ENCODE measurements at places on chromosomes 11 and 22.

DNA sequence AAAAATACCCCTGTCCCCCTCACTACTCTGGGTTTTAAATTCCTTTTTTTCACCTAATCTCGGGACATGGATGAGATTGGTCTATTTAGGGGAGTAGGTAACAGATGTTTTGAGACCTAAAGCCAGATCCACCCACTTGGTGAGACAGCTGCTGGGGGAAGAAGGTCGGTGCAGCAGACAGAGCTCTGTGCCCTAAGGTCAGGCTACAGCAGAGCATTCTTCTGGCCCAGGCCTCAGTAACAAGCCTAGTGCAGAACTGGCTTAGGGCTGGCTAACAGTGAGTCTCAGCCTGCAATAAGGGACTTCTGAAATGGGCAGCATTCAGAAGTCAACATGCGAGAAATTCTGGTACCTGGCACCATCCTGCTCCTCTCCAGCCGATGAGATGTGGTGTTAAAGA is 444.9 kb upstream of the KIRREL3 start:
- DNase-seq = no peak

GRCh38 chr22:38957808-38958650 is 620 bp downstream of the APOBEC3A start:
- DNase-seq = no peak

DNA sequence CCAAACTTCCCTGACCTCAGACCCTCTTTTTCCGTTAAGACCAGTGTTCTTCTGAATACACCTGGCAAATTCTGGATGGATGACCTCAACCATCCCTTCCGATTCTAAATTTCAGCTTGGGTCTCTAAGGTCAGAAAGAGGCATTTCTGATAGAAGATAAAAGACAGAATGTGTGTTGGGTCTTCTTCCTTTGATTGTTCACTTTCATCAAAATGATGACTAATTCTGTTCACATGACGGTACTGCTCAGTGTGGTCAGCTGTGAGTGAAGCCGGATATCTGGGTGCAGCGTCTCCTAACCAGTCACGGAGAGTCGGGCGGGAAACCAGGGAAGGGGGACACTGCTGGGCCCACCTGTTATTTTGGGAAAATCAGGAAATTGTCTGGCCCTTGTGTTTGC is 151.6 kb upstream of the NAV2 start:
- no peak for DNase-seq

- peak; percentile 38 for DNase-seq
Observed at GRCh38 chr11:107859459-107860239, 1.1 kb upstream of the SLC35F2 start.

DNA sequence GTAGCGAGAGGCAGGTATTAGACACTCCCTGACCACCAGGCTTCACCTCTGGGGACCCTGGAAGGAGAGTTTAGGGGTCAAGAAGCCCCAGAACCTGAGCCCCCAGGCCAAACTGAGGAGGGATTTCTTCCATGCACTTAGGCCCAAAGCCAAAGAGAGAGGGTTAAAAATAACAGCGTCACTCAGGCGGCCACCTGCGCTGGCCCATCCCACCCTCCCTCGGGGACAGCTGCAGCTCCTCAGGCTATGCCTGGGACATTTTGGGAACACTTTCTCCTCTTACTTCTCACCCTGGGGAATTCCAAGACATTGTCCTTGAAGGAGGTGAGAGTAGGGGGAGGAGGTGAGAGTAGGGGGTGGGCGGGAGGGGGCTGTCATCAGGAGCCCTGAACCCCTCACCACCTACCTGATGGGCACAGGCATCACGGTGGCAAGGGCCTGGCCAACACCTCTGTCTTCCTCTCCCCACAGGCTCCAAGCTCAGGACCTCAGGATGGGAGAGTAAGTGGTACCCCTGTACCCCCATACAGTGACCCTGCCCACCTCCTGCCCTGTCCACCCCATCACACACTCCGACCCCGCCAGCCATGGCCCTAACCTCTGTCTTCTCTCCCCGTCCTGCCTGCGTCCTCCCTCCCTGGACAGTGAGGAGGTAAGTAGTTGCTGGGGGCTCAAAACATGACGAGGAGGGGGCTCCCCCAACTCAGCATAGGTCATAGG is 583 bp downstream of the TNNI2 start:
- DNase-seq = no peak

DNA sequence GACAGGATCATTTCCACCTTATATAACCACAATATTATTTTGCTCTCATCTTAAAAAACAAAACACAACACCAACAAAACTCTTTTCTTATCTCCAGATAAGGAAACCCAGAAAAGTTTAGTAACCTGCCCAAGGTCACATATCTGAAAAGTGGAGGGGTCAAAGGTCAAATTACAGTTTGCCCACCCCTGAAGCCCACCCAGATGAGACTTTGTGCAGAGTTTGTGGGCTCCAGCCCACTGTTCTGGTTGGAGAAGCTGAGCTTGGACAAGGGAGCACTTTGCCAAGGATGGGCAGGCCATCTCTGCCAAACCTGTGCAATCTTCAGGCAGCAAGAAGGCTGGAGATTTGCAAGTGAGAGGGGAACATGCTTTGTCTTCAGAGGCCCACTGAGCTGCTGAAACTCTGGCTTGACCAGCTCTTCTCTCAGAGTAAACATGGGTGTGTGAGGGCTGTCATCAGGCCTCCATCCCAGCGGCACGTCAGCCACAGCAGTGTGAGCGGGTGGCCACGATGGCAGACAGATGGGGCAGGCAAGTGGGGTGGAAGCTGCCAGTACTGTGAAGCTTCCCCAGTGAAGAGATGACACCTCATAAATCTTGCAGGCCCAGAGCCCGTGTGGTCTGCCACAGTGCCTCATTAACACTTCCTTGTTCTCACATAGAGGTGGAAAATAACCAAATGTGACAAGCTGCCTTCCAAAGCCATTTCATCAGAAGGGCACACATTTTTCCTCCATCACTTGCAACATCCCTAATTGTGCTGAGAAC is 111.8 kb downstream of the CCDC81 start:
- DNase-seq = peak; percentile 18

DNA sequence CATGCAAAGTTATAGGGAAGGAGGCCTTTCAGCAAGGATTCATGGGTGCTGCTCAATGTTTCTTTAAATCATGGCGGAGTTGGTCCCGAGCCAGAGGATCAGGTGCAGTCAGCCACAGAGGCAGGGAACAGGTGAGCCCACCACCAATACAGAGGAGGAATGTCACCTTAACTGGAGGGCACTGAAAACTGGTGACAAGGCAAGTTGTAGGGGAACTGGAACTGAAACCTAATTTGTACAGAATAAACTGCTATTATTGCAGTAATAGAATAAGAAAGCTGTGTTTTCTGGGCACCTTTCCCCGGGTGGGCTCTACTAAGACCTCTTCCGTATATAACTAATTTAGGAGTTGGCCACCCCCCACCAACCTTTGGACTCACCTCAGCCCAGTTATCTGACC is 296.0 kb upstream of the NARS2 start:
- DNase-seq = no peak

DNA sequence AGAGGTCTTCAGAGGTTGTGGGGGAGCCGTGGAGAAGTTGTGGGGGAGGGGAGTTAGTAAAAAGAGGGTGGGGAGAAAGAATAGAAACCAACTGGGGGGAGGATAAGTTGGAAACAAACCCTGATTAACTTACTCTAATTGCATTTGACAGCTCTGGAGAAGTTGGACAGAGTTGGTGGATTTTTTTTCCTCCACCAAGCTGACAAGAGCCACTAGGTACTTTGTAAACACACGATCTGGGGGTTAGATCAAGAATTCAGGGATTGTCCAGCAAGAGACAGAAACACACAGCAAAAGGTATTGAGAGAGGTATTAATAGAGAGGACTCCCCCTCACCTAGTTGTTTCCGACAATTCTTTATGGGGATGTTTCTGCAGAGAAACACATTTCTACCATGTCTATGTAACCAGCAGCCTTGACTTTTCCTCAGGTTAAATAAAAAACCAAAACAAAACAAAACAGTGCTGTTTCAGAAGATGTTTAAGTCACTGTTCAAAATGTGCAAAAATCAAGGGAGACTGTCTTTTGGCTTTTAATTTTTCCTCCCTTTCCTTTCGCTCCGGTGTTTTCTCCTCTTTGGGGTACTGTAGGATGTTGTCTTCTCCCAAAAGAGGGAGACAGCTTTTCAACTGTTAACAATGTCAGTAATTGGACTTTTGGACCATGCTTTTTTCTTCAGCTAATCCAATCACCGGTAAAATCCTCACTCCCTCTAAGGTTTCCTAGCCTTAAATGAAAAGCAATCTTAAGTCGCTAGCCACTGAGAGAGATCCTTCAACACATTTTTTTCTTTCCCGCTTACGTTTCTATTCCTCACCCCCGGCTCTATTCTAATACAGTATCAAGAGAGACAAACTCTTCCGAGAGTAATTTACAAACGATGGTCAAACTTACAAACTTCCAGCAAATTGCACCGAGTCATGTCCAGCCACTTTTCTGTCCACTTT is 708 bp downstream of the MAML2 start:
- no peak for DNase-seq

DNA sequence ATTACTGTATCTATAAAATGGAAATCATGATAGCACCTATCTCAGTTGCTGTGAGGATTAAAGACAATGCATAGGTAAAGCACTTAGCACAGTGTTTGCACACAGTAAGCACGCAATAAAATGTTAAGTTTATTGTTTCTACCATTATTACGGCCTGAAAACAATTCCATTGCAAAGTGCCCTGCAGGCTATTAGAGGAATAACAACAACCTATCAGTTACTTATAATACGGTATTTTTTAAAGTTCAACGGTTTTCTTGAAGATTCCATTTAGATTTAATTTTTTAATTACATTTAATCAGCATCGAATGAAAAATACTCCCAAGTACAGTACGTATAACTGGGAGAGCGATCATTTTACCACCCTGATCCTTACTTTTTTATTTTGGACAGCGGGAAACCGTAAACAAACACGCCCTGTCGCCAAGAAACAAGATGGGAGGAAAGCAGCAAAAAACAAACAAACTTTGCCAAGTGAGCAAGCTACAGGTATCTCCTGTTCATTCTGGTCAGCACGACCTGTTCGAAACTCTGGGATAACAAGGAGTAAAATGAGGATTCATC is 893 bp downstream of the SLC36A4 start:
- DNase-seq = no peak

GRCh38 chr11:67648796-67649613 is 1.5 kb downstream of the ACY3 start:
- DNase-seq = no peak

GRCh38 chr11:64801158-64801464 is 1.9 kb downstream of the MAP4K2 start:
- no peak for DNase-seq

- DNase-seq = no peak
Observed at GRCh38 chr11:34671946-34672345, 51.1 kb downstream of the EHF start.

- DNase-seq = no peak
Observed at GRCh38 chr22:35638001-35638400, 10.2 kb upstream of the APOL6 start.

DNA sequence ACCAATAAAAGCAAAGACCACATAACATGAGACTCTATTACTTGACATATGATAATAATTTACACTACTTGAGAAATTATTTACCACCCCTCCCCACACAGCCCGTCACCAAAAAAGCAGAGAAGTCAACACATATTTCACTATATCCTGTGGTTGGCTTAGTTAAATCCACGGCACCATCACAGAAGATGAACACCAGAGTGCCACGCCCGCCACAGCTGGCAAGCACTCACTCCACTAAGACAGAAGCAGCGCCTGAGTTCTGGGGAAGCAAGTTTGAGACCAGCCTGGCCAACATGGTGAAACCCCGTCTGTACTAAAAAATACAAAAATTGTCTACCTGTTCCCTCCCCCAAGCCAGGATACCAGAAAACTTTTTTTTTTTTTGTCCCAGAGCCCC is 53.1 kb downstream of the PACSIN2 start:
- no peak for DNase-seq

- no peak for DNase-seq
Observed at GRCh38 chr22:24405631-24406321, 21.6 kb upstream of the ADORA2A start.

DNA sequence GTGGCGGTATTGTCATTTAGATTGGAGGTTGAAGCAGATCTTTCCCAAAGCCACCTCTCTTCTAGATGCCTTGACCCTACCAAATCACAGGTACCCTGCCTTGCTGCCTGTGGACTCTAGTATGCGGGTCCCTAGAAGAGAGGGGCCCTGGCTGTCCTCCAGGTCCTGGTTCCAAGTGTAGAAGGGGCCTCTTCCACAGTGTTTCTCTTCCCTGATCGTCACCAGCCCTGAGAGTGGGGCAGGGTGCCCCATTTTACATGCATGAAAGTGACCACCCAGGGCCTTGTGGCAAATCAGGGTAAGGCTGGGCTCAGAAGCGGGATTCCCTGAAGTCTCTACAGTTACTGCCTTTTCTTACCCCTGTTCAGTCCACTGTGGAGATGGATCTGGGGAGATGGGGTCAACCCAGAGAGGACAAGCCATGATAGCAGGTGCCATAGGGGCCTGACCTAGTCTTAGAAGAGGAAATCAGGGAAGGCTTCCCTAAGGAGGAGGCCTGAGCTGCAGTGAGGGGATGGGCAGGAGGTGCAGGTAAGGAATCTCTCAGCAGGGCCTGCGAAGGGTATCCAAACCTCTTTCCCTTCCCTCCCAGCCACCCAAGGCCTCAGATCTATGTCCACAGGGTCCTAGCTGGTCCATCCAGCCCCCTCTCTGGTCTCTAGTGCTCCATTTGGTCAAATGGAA is 1.2 kb upstream of the LRRC32 start:
- DNase-seq = no peak

- no peak for DNase-seq
Observed at GRCh38 chr11:17794981-17795380, 60.4 kb downstream of the KCNC1 start.

DNA sequence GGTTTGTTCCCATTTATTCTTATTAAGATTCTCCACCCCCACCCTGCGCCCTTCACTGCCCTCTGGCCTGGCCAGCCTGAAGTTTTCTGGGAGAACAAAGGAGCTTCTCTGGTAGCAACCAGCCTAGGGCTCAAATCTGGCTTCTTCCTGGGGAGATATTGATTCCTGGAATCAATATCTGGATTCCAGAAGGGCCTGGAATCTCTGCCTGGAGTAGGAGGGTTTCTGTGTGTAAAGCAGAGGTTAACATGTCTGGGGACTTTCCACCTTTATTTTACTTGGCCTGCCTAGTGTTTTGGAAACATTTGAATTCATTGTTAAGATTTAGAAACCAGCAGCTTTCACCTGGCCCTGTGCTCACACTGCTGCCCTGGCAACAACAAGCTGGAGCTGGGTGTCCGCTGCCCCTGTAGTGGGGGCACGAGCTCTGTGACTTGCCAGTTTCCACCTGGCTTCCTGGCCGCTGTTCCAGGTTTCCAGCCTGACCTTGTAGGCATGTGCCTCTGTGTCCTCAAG is 5.5 kb downstream of the C11orf91 start:
- DNase-seq = no peak

GRCh38 chr11:106011481-106011880 is 10.6 kb downstream of the MSANTD4 start:
- no peak for DNase-seq

- no peak for DNase-seq
Observed at GRCh38 chr22:30284172-30284571, 5.1 kb downstream of the CASTOR1 start.

DNA sequence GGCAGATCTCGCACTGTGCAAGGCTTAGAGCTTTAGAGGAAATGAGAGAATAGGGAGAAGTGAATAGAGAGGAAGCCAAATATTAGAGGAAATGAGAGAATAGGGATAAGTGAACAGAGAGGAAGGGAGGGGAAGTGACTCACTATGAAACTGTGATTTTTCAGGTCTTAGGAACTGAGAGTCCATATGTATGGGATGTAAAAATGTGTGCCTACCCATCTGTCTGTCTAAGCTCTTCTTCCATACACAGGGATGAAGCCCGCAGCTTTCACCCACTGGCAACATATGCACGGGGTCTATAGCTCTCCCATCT is 6.4 kb upstream of the CCDC86 start:
- no peak for DNase-seq

- DNase-seq = no peak
Observed at GRCh38 chr22:27270818-27271510, 530.6 kb downstream of the MN1 start.
